ENCODE measurements at places on chromosomes 1 and 21.

- DNase-seq: no peak
These were observed 11.5 kb upstream of the S100A2 start for GRCh38 chr1:153577138-153577537.

- DNase-seq: no peak
These were observed 370.4 kb upstream of the PLXNA2 start for GRCh38 chr1:208614610-208615009.

- no peak for DNase-seq
These were observed 99.0 kb upstream of the ADGRL4 start for GRCh38 chr1:79105500-79105899.

DNA sequence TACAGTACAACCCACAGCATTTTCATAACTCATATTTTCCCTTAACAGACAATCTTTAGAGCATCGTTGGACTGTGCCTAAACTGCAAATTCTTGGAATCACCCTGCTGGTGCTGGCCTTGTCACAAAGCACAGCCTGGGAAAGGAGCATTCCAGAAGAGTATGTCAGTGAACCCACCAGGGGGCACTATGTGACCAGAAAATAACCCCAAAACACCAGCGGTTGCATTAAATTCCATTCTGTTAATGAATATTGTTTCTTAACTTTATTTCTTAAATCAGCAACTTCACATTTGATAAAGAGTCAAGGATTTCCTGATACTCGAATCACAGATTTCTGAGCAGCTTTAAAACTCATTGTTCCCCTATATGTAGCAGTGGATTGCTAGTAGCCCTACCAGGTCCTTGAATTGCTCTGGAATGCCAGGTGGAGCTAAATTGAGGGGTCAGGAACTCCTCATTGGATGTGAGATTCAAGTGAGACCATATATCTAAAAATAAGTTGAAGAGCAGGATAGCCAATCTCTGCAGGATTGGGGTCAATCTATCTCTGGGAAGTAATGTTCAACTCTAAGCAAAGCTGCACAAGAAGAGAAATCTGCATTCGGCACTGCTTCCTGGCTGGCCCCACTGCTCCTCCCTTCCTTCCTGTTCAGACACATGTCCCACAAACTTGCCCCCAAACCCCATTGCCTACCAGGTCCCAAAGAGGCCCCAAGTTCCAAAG is 12.7 kb upstream of the RAB4A start:
- peak; percentile 47 for DNase-seq

DNA sequence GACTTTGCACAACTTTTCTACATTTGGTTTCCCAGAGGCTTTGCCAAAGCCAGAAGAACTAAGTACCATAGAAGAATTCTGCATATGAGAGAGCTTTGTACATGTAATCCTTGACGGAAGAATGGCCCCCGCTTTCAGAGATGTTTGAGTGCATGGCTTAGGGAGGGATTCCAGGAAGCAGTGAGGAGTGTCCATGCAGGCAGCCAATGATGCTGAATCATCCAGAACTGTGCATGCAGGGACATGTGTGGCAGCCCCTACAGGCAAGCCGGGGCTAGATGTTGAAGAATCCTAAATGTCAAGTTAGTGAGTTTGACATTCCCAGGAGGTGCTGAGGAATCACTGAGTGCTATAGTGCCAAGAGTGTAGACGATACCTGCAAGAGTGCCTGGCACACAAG is 9.9 kb upstream of the HAO2 start:
- no peak for DNase-seq

DNA sequence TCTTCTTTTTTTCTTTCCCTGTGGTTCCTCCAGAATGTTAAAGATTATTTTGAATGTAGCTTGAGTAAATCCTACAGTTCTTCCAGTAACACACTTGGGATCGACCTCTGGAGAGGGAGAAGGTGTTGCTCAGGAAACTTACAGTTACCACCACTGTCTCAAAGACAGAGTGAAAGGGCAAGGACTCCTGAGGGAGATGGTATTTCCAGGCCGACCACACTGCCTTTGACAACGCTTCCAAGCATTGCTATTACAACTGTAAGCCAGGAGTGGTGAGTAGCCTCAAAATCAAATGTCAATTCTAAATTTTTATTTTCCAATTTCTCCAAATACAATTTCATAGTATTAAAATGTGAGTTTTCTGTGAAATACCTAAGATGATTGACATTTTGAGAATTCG is 125.9 kb downstream of the PDE4B start:
- no peak for DNase-seq

- no peak for DNase-seq
These were observed 486.9 kb downstream of the LRRIQ3 start for GRCh38 chr1:73711089-73711488.

- no peak for DNase-seq
These were observed 49.6 kb upstream of the HOOK1 start for GRCh38 chr1:59765011-59765730.

GRCh38 chr1:63537940-63538339 is 14.6 kb downstream of the EFCAB7 start:
- DNase-seq: no peak

GRCh38 chr1:178784131-178784536 is 59.1 kb downstream of the RALGPS2 start:
- no peak for DNase-seq

DNA sequence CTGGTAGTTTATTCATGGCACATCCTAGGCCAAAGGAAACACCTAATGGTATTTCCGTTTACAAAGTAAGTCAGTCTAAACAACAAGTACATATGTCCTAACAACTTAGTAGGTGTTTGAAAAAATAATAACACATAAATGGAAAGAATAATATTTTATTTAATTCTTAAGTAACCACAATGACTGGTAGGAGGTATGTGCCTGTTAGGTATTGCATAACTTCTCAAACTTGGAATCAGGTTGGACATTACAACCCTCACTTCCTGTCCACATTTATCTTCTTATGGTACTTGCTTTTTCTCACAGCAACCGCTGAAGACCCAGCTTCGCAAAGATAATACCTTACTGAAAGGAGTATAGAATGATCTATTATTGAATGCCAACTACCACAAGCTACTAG is 64.2 kb downstream of the VPS13D start:
- DNase-seq: no peak

DNA sequence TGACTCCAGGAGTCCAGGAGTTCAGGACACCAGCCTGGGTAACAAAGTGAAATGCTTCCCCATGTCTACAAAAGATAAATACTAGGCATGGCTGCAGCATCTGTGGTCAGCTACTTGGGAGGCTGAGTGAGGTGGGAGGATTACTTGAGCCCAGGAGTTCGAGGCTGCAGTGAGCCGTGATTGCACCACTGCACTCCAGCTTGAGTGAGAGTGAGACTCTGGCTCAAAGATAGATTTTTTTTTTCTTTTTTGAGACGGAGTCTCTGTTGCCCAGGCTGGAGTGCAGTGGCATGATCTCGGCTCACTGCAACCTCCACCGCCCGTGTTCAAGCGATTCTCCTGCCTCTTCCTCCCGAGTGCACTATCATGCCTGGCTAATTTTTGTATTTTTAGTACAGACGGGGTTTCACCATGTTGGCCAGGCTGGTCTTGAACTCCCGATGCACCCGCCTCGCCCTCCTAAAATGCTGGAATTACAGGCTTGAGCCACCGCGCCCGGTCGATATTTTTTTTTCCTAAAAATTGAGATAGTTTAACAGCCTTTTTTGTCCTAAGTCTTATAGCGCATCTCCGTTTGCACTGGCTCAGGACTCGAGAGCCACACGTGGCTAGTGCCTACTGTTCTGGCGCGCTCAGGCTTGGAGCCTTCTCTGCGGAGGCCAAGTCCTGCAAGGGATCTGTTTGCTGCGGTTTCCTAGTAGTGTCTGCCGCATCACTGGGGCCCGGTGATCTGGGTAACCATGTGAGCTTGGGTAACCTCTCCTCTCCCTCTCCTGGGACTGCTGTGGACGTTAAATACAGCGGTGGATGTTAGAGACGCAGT is 1.0 kb upstream of the MFN2 start:
- DNase-seq: no peak

DNA sequence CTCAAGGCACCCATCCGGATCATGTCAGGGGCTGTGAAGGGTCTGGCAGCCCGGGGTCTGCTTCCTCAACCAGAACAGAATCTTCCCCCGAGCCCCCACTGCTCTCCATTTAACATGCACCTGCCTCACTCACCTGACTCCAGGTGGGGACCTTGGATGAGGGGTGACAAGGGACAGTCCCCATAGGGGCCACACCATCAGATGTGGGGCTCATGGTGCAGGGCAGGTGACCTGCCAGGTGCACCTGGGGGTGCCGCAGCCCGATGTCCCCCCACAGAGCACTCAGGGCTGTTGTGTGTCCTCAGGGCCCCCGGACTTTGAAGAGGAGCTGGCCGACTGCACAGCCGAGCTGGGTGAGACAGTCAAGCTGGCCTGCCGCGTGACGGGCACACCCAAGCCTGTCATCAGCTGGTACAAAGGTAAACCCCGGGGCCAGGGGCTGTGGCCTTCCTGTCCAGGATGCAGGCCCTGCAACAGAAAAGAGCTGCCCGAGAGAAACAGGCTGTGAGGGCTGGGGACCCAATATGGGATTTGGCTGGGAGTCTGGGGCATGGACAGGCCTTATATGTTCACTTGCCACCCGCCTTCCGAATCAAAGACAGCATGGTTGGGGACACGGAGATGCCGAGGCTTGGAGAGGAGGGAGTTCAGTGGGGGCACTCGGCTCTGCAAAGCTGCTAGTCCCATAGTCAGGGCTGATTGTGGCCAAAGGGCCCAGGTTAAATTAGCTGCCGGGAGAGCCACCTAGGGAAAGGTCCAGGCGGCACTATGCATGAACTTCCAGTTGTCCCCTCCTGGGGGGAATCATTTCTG is 64.6 kb downstream of the TRIM11 start:
- no peak for DNase-seq

- DNase-seq: no peak
These were observed at the start of gene TRPM2 for GRCh38 chr21:44353191-44353970. TSS of gene TRPM2 (plus strand) at chr21:44353621. CDS start at chr21:44353701, 80 bp downstream.

GRCh38 chr1:8876087-8876486 is 2.4 kb downstream of the ENO1 start:
- DNase-seq: no peak

GRCh38 chr1:156151093-156151688 is 2.2 kb upstream of the SEMA4A start:
- DNase-seq: no peak

- no peak for DNase-seq
These were observed 82.1 kb upstream of the LRRC7 start for GRCh38 chr1:69485616-69486015.
